ENCODE measurements at places on chromosomes 1 and 21.

DNA sequence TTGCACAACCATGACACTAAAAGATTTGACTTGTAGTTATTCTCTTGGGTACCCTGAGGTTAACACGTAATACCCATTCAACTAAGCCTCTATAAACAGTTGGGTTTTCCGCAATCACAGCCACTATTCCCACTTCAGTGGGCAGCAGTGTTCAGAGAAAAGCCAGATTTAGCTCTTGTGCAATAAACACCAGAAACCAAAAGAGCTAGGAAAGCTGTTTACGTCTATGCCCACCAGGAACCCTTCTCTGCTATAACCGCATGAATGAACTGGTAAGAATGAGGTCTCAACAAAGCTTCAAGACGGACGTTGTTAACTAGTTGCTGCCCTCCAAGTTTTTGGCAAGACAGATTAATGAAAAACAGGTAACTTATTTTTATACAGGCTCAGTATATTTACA lies 101.3 kb downstream of the SLC45A1 start:
- DNase-seq = no peak

GRCh38 chr1:1357871-1358432 lies 403 bp downstream of the MXRA8 start:
- no peak for DNase-seq

- DNase-seq = no peak
Observed at GRCh38 chr1:11797525-11798216, 8.1 kb downstream of the MTHFR start.

- DNase-seq = no peak
Observed at GRCh38 chr1:101928829-101929228, 67.9 kb downstream of the OLFM3 start.

DNA sequence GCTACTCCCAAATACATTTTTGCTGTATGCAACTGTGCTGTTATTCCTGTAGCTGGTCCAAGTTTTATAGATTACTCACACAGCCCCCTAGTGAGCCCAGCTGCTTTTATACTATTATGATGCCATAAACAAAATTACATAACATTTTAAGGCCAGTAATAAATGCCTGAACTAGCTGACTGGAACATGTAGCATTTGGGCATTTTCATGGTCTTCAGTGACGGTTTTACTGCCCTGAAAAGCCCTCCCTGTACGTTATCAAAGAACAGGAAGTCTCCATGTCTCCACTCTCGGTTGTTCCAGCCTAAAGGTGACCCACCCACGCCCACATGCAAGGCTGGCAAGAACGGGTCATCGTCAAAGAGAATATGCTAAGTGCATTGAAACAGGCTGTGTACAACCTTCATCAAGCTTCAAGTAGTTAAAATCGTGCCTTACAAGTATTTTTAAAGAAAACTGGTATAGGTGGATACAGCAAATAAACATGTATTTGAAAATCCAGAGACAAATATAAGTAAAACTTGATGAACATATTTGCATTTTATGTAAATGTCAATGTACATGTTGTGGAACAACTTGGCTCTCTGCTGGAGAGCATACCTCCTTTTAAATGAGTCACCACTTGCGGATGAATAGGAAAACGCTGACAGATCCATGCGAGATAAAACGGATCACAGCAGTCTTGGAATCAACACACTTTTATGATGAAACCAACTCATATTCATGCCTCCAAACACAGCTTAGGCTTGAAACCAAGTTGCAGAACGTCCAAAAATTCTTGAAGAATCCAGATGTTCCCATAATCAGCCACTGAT lies 520.5 kb downstream of the SMYD3 start:
- DNase-seq = no peak

DNA sequence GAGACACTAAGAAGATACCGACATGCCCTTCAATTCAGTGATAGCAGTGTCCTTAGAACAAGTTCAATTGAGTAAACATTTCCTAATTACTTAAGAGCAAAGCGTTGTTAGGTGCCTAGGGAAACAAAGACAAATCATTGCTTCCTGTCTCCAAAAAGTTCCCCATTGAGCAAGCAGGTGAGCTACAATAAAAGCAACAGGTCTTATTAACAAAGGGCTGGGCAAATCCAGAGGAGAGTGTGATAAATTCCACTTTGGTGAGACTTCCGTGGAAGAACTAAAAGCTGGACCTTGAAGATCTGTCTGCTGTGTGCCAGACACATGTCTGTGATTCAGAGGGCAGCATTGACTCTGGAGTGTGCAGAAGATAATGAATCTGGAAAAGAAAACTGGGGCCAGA lies 1.9 kb upstream of the TUT4 start:
- DNase-seq = no peak

- DNase-seq = no peak
Observed at GRCh38 chr1:98988904-98989555, 15.6 kb downstream of the PLPPR5 start.

- DNase-seq = no peak
Observed at GRCh38 chr1:209624558-209625549, 27.4 kb downstream of the LAMB3 start.

DNA sequence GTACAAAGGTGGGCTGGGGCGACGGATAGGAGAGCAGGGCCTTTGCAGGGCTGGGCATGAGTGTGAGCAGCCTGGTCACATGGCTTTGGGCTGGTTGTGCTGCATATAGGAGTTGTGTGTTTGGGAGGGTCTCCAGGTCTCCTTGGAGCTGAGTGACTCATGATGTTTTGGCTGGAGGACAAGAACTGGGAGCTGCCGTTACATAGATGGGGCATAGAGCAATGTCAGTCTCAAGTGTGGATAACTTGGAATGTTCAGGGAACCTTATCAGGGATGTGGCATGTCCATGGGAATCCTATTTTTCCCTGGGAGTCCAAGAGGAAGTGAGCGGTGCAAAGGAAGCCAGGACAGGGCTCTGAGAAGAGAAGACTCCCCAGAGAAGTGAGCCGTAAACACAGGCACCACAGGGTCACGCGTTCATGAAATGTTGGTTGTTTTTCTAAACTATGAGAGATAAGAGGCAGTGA lies 136.4 kb upstream of the KCNE2 start:
- DNase-seq = no peak

DNA sequence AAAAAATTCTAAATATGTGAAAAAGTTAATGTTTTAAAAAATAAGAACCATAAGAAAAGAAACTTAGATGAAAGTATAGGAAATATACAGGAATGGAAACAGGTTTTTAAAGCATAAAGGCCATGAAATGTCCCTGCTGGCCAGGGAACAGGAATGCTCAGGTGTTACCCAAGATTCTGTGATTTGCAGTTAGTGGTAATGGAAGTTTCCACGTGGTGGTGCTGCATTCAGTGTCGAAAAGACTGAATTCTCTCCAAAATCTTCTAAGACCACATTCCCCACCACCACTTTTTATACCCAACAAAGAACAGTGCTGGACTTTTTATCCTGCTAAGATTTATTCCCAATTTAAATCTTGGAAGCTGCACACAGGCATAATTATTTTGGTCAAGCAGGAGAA lies 126.2 kb downstream of the PRRX1 start:
- no peak for DNase-seq

DNA sequence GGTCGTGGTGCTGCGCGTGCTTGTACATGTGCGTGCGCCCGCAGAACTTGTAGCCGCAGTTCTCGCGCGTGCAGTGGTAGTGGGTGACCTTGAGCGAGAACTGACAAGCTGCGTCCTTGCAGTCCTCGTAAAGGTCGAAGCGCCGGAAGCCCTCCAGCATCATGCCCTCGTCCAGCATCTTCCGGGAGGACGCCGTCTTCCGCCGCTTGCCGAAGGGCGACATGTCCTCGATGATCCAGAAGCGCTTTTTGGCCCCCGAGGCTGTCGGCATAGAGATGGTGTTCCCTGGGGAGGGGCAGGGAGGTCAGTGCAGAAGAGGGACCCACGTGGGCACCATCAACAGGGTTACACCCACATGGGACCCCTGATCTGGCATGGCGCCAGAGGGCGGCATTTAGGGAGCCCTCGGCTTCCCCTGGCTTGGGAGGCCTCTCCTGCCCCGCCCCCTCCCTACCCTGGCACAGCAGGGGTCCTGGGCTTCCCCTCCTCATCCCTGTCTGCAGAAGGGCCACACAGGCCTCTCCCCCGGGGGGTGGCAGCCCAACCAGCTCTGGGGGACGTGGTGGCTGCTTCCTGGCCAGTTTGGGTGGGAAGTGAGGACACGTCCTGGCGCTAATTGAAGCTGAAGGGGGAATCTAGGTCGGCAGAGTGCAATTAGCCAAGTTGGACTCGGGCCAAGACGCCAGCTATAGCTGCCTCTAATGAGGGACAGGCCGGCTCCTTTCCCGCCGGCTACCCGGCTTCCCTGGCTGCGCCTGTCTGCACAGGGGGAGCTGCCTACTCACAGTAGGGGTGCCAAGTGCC lies 156.5 kb downstream of the CASZ1 start:
- no peak for DNase-seq

All from cortex of kidney (tissue), 1 donor.